Aorta (tissue), 5 donors: ENCODE measurements at places on chromosomes 16 and 17.

DNA sequence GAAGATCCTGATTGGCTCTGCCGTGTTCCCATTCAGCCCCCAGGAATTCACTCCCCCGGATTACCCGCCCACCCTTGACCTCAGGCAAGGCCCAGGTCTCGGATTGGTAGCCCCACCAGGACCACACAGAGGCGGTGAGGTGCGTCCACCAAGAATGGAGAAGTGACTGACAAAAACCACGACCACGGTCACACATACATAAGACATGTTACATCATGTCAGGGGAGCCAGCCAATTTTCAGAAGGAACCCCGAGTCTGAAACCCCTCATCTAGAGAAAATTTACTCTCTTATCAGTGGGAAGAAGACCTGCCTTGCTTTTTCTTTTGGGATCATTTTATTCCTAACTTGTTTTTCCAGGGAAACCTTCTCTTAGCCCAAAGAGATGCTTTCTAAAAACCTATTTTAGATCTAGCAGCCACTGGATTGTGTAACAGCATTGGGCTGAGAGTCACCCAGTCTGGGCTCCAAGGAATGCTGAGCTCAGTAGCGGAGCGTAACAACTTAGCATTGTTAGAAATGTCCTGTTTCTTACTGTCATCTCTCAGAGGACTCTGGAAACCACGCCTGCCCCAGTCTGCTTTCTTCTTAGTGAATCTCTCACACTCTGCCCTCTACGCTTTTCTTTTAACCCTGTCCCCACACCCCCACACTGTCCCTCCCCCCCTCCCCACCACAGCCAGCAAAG is 164.1 kb downstream of the CMIP start:
- DNase-seq, result no peak

GRCh38 chr17:19677736-19678379 is 29.3 kb downstream of the ALDH3A2 start:
- no peak for DNase-seq

DNA sequence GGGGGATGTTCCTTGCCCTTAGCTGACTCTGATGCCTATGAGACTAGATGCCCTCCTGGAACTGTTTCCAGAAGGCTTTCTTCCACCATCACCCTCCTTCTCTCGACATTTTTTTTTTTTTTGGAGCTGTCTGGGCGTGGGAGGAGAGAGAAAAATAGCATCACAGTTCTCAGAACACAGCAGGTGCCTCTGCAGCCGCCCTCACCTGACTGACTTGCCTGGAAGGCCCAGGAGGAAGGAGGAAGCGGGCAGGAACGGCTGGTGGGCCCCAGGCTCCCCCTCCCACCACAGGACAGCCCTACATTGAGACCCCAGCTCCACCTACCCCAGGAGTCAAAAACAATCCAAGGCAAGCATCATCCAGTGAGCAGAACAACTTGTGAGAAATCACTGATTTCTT is 20.3 kb upstream of the CACNG5 start:
- DNase-seq, result no peak

DNA sequence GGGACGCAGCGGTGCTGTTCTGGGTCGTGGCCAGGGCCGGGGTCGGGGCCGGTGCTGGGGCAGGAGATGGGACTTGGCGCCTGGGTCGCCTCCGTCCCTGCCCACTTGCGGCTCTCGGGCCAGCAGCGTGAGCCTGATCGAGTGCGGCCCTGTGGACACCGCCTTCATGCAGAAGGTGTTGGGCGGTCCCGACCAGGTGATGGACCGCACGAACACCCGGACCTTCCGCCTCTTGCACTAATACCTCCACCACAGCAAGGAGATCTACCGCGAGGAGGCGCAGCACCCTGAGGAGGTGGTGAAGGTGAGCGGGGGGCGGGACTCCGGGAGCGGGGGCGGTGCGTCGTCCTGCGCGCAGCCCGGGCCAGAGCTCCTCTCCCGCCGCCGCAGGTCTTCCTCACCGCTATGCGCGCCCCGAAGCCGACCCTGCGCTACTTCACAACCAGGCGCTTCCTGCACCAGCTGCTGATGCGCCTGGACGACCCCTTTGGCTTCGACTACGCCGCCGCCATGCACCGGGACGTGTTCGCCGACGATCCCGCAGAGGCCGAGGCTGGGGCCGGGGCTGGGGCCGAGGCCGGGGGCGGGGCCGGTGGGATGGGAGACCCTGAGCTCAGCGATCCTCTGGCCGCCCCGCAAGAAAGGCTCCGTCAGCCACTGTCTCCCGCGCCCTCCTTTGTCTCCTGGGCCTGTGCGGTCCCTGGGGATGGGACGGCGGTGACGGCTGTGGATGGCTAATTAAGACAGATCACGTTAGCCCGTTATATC is 4.5 kb upstream of the HSD17B1 start:
- peak; percentile 85 for DNase-seq

DNA sequence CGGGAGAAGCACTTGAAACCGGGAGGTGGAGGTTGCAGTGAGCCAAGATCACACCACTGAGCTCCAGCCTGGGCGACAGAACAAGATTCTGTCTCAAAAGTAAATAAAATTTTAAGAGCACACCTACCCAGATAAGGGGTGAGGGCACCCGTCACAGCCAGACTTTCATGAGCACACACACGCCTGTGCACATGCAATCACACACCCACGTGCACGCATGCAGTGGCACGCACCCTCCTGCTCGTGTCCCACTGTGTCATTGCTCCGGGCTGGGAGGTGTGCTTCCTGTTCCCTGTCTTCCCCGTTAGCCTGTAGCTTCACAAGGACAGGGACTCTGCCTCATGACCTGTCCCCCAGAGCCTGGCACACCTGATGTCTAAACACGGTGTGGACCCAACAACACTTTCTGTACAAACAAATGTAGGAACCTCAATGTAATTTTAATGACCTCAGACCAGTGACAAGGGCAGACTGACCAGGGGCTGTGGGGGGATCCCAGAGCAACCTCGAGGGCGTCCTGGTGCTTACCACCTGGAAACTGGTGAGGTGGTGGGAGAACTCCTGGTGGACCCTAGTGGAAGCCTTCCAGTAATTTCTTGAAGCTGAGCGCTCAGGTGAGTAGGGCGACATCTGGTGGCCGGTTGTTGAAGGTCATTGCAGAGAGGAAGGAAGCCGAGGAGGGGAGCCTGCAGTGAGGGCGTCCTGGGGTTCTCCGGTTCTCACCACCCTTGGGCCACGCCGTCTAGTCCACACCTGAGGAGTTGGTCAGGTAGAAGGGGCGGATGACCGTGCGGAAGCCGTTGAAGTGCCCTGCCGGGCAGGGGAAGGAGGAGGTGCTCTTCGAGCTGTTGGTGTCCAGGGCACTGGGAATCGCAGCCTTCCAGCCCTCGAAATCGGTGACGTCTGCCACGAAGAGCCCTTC is 8.6 kb downstream of the LGALS3BP start:
- DNase-seq, result peak; percentile 89

GRCh38 chr16:3807425-3808123 is 72.9 kb downstream of the CREBBP start:
- no peak for DNase-seq

- no peak for DNase-seq
Observed at GRCh38 chr17:36195434-36196130, 976 bp downstream of the CCL3L1 start.

DNA sequence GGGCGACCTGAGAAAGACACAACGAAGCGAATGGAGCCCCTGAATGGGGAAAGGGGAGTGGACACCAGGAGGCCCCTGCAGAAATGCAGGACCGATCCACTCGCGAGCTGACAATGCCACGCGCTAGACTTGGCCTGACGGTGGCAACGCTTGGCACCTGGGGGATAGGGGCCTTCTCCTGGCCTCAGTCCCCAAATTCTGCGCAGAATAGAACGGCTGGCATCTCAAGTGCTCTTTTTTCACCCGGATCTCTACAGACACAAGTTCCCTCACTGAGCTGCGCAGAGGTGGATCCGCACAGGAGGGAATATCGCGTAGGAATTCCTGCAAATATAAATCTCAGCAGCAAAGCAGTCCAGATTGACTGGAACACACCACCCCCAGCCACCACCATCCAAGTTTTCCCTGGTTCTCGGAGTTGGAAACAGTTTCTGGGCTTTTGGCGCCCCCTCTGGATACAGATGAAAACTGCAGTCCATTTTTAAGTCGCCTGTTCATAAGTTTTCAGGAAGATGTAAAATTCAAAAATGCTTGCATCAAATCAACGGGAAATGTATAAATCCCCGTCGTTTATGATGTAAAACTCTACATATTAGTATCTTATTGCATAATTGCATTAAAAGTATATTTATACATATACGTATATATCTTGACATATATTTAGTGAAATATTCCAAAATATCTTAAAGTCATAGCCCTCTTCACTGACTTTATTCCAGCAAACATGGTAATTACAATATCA is 2.3 kb upstream of the SOX9 start:
- no peak for DNase-seq

GRCh38 chr16:31148281-31148728 is 1.6 kb downstream of the PRSS36 start:
- DNase-seq, result no peak

GRCh38 chr17:10217916-10218315 is 19.5 kb upstream of the GAS7 start:
- DNase-seq, result no peak

- peak; percentile 79 for DNase-seq
Observed at GRCh38 chr16:89924297-89924924, 1.3 kb downstream of the TUBB3 start.

GRCh38 chr17:51608251-51608933 is 348.0 kb downstream of the UTP18 start:
- no peak for DNase-seq

DNA sequence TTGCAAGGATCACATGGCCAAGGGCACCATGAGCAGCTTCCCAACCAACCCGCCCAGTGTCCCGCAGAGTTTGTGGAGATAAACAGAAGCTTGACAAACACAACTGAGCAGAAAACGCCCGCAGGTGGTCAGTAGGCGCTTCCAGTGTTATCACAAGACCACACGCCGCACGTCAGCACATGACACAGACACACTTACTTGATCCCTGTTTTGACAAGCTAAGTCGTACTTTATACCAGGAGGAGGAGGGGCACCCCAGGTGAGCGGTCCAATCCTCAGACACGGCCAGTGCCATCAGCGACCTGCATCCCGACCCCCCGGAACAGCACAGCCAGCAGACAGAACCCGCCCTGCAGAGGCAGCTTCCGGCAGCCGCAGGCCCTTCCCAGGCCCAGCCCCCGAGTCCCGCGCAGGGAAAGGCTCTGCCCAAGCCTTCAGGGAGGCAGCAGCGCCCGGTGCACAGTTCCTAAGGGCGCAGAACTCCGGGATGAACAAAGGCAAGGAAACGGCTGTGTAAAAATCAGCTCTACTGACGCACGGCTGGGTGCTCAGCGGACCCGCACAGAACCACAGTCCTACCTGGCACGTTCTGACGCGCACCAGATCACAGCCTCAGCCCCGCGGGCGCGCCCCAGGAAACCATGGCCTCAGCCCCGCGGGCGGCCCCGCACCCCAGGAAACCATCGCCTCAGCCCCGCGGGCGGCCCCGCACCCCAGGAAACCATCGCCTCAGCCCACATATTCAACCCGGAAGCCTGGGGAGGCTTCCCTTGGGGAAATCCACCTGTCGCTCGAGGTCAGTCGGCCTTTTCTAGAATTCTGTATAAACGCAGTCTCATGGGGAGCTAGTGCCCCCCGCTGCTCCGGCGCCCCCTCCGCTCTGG is 27.8 kb downstream of the AXIN1 start:
- DNase-seq, result no peak

- DNase-seq, result no peak
Observed at GRCh38 chr17:44765965-44766364, 7.2 kb downstream of the ADAM11 start.

GRCh38 chr16:49619811-49620157 is 236.1 kb downstream of the ZNF423 start:
- DNase-seq, result no peak

- no peak for DNase-seq
Observed at GRCh38 chr17:600576-601243, 113.9 kb downstream of the VPS53 start.

- no peak for DNase-seq
Observed at GRCh38 chr16:52783616-52784015, 236.7 kb upstream of the TOX3 start.

GRCh38 chr17:14366199-14366598 is 65.3 kb downstream of the HS3ST3B1 start:
- DNase-seq, result no peak

GRCh38 chr17:62140836-62141235 is 75.8 kb upstream of the MED13 start:
- no peak for DNase-seq

- DNase-seq, result no peak
Observed at GRCh38 chr17:36127911-36128310, 24.3 kb downstream of the CCL4 start.

DNA sequence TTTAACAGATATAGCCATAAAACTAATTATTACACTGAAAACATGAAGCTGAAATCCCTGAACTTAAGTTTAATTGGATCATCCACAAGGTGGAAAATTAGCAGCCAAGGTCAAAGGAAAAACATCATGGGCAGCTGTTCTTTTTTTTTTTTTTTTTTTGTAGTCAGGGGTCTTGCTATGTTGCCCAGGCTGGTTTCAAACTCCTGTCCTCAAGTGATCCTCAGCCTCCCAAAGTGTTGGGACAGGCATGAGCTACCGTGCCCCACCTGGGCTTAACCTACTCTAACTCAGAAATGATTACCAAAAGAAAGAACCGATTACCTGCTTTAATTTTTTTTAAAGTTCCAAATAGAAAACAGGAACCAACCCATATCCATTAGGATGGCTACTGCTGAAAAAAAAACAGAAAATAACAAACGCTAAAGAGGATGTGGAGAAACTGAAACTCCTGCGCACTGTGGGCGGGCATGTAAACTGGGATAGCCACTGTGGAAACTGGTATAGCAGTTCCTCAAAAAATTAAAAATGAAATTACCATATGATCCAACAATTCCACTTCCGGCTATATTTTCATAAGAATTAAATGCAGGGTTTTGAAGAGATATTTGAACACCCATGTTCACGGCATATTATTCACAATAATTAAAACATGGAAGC is 8.6 kb downstream of the CMC2 start:
- no peak for DNase-seq

GRCh38 chr16:17416461-17417311 is 54.1 kb downstream of the XYLT1 start:
- peak; percentile 63 for DNase-seq

GRCh38 chr16:63129411-63130125 is 1093.3 kb upstream of the CDH8 start:
- no peak for DNase-seq

GRCh38 chr17:41642252-41643156 is 18.1 kb upstream of the KRT17 start:
- DNase-seq, result no peak

GRCh38 chr16:82079892-82080291 is 44.8 kb downstream of the HSD17B2 start:
- no peak for DNase-seq

DNA sequence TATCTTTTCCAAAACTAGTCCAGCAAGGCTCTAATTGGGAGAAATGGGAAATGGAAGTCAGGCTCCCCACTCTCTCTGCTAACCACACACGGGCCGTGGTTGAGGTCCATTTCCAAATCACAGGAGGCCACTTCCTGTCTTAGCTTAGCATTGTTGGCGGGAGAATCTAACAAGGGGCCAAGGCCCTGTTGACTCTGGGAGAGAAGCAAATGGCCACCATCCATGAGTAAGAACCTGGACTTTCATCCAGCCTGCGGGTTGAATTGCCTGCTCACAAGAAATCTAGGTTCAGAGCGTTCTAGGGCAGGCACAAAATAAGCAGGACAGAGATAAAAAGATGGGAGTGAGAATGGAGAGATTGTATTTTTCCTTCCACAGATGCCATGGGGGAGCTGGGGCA is 5.7 kb downstream of the FAM20A start:
- DNase-seq, result peak; percentile 75
